DMS 273 treated with DMSO at 0.1 percent for 48 hours (cell line): ENCODE measurements at places on chromosomes 7 and 10.

GRCh38 chr10:77016855-77017254, 620.8 kb downstream of the KCNMA1 start:
- no peak for DNase-seq

GRCh38 chr10:132361581-132362101, 29.6 kb downstream of the LRRC27 start:
- no peak for DNase-seq

DNA sequence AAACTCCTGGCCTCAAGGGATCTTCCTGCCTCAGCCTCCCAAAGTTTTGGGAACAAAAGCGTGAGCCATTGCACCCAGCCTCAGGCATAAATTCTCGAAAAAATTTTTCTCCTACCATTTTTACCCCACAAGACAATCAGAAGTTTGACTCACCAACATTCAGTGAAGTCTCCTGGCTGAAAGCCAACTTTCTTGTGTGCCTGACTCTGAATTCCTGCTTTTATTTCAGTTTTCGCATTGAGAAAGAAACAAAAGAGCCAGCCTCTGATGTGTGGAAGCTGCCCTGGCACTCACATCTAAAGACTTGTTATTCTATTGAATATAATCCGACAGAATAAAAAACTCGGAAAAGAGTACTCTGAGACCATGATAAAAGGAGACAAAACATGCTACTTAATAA, 402.9 kb downstream of the MAGI2 start:
- DNase-seq: no peak

DNA sequence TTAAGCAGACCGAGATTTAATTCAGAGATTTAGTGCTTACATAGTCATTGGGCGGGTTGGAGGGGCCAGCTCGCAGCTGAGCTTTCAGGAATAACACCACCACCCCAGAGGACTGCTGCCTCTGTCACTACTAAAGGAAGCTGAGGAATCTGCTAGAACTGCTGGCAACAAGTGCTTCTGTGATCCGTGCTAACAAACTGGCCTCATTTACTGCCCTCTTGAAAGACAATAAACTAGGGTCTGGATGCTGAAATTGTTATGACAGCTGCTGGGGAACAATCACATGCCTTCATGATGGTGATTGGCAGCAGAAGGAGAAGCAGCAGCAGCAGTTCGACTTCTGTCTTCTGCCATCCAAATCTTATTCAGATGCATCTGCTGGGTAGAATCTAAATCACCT, 285.5 kb upstream of the TAC1 start:
- no peak for DNase-seq

DNA sequence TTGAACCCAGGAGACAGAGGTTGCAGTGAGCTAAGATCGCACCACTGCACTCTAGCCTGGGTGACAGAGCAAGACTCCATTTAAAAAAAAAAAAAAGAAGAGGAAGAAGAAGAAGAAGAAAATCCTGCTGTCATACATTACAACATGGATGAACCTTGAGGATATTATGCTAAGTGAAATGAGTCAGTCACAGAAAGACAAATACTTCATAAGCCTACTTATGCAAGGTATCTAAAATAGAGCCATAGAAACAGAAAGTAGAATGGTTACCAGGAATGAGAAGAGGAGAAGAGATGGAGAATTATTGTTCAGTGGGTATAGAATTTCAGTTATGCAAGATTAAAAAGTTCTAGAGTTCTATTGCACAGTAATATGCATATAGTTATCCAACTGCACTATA, 466.5 kb downstream of the PLXNA4 start:
- no peak for DNase-seq

DNA sequence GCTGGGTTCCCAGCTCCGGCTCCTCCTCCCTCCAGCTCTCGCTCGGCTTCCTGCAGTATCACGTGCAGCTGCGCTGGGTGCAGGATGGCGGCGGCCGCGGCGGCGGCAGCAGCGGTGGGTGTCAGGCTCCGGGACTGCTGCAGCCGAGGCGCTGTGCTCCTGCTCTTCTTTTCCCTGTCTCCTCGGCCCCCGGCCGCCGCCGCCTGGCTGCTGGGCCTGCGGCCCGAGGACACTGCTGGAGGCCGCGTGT, at the start of gene CNNM1:
TSS of gene CNNM1 (plus strand) at position 53 of the 250 bp plus-strand sequence. CDS start at position 85, 32 bp downstream.
- no peak for DNase-seq

GRCh38 chr7:70738151-70738885, 393.6 kb upstream of the GALNT17 start:
- no peak for DNase-seq

GRCh38 chr10:86169066-86169465, 197.5 kb downstream of the GRID1 start:
- DNase-seq: no peak

GRCh38 chr10:95558593-95559320, 2.4 kb downstream of the SORBS1 start:
- no peak for DNase-seq

- no peak for DNase-seq
These were observed 32.1 kb upstream of the ELAPOR2 start for GRCh38 chr7:87091487-87092066.

DNA sequence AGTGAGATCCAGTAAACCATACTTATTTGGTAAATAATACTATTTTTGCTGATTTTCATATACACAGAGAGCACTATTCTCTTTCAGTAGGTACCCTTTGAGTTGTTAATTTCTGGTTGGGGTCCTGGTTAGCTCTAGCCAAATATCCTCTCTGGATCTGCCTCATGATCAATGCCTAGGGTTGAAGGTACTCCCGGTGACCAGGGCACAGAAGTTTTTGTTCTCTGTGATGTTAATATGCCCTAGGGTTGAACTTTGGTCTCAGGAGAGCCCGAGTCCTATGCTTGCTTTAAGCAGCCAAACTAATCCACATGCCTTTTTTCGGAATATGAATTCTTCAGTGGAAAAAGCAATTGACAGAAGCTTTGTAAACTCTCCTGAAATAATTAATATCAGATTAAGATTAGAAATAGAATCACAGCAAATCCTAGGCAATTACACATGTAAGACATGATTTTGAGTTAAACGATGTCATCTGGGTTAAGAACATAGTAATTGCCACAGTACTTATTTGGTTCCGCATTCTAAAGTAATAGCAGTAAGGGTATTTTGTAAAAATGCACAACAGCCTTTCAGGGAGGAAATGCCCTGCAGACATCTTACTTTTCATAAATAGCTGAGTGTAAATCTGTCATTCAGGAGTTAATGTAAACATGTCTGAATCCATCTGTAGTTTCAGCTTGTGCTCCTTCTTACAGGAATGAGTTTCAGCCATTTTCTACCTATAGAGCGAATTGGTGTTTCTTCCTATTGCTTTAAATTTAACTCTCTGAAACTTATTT, 10.1 kb downstream of the CHN2 start:
- no peak for DNase-seq
